ENCODE measurements at places on chromosomes 3 and 15.
A peak's percentile ranks its signal among the peaks of the same experiment; 100 is the strongest.

GRCh38 chr15:56496635-56497034 is 31.7 kb upstream of the MNS1 start:
- DNase-seq, result peak; percentile 25

GRCh38 chr15:69289342-69290146 is 9.2 kb upstream of the PAQR5 start:
- peak; percentile 17 for DNase-seq

DNA sequence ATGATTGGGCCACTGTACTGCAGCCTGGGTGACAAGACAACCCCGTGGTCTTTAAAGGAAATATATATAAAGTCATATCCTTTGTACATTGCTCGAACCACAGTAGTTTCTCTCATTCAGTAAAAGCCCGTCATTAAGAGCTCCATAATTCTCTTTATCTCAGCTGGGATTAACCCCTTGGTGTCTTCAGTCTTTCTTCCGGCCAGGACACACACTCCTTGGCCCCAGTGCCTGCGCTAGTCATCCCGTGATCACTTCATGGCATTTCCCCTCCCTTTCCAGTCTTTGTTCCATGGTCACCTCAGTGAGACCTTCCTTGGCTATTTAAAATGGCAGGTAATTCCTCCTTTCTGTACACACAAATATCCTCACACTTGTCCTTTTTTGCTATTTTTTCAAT is 3.3 kb downstream of the RPL35A start:
- DNase-seq, result no peak

GRCh38 chr3:14803981-14804834 is 14.6 kb upstream of the FGD5 start:
- DNase-seq, result no peak

DNA sequence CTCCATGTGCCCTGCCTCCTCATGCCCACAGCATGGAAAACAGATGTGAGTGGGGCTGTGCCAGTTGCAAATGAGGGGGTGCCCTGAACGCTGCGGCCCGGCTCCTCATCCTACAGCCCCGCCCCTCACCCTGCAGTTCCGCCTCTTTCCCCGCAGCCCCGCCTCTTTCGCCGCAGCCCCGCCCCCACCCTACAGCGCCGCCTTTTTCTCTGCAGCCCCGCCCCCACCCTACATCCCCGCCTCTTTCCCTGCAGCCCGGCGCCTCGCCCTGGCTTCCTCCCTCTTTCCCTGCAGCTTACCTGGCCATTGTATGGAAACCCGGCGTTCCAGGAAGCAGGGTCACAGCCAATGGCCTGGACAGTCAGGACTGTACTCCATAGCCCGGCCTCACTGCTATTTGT is 284.9 kb downstream of the TLE3 start:
- no peak for DNase-seq

DNA sequence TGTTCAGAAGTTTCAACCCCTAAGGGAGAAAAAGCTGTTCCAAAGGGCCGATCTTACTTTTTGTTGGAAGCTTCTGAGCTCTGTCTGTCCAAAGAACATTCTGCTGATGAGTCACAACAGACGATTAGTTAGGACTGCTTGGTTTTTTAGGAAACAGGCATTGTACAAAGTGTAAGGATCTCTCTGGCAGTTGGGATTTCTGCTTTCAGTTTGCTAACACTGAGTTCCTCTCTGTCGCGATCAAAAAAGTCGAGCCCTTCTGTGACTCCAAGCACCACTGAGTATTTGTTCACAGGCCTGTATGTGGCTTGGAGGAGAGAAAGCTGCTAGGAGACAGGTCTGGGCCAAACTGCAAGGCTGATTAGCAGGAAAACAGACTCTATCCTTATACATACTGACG is 91.8 kb upstream of the PFN2 start:
- DNase-seq, result no peak

DNA sequence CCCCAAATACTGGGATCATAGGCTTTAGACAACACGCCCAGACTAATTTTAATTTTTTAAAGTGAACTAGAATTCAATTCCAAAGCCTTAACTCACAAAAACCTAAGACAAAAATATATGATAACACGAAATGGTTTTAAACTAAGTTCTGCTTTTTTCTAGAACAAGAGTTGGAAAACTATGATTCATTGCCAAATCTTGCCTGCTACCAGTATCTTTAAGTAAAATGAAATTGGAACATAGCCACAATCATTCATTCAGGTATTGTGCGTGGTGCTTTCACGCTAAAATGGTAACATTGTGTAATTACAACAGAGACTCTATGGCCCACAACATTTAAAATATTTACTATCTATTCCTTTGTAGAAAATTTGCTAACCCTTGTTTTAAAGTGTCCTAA is 488.0 kb upstream of the ZNF385D start:
- no peak for DNase-seq

DNA sequence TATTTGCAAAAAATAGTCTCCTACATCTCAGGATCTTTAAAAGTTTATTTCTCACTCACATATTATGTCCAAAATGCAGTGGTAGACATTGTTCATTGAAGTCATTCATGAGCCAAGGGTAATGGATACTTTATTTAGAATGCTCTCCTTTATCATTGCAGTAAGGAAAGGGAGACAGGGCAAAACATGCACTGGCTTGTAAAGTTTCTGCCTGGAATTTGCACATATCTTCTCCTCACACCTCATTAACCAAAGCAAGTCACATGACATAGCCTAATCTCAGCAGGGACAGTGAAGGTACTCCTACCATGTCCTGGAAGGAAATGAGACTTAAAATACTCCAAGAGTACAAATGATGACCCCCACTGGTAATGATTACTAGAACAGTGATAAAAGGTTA is 333.7 kb upstream of the EPHA3 start:
- no peak for DNase-seq

DNA sequence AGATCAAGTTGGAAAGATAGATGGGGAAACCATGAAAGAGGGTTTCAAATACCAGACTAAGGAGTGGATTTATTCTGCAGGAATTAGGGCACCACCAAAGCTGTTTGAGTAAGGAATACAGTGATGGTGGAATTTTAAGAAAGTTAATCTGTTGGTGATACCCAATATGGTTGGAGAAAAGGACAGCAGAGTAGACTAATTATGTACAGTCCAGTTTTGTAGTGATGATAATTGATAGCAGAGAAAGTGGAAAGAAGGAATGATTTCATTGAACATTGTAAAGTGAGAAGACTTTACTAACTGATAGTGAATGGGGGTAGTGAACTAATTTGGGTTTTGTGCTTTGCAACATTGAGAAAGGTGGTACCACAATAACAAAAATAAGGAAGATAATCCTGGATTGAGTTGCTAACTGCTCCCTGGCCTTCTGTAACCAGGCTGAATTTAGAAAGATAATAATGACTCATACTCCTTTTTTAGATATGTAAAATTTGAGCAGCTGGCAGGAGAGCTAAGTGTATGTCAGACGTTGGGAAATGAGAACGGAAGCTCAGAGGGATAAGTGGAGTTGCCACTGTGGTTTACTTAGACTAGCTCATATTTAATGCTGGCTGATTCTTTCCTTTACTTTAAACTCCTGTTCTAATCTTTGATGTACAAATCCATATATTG is 16.9 kb downstream of the TCAIM start:
- no peak for DNase-seq

- no peak for DNase-seq
Observed at GRCh38 chr3:72582211-72582878, 265.9 kb downstream of the SHQ1 start.

- DNase-seq, result no peak
Observed at GRCh38 chr3:88150806-88151205, 1.0 kb downstream of the C3orf38 start.

GRCh38 chr3:98555025-98555379 is 23.2 kb downstream of the GPR15 start:
- no peak for DNase-seq

- no peak for DNase-seq
Observed at GRCh38 chr15:64249406-64249805, 86.6 kb upstream of the PPIB start.

DNA sequence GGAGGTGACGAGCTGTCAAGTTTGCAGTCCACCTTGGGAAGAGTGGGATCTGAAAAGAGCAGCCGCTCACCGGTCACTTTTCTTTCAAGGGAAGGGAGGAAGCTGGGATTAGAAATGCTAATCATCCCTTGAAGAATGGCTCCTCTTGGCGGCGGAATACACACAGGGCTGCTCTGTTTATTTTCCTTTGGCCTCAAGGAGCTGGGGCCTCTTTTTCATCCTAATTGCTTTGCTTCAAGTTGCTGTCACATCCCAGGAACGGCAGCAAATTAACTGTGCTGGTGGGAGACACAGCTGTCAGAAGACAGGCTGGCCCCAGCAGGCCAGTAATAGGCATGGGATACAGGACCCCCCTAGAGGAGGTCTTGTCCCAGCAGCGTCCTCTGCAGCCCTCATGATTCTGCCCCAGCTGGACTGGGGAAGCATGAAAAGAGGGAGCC is 6.7 kb downstream of the KBTBD13 start:
- no peak for DNase-seq

DNA sequence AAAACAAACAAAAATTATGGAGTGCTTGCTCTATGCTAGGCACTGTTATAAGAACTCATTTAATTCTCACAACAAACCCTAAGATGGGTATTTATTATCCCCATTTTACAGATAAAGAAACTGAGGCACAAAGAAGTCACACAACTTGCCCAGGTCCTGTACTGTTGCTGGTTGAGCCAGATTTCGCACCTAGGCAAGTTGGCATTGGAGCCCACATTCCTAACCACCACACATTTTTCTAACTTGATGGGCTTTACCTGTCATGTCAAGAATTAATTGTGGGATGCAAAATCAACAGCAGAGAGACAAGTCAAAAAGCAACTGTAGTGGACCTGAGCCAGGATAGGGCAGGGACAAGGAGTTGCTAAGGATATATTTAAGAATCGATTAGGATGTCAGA is 47.9 kb upstream of the VILL start:
- DNase-seq, result no peak

DNA sequence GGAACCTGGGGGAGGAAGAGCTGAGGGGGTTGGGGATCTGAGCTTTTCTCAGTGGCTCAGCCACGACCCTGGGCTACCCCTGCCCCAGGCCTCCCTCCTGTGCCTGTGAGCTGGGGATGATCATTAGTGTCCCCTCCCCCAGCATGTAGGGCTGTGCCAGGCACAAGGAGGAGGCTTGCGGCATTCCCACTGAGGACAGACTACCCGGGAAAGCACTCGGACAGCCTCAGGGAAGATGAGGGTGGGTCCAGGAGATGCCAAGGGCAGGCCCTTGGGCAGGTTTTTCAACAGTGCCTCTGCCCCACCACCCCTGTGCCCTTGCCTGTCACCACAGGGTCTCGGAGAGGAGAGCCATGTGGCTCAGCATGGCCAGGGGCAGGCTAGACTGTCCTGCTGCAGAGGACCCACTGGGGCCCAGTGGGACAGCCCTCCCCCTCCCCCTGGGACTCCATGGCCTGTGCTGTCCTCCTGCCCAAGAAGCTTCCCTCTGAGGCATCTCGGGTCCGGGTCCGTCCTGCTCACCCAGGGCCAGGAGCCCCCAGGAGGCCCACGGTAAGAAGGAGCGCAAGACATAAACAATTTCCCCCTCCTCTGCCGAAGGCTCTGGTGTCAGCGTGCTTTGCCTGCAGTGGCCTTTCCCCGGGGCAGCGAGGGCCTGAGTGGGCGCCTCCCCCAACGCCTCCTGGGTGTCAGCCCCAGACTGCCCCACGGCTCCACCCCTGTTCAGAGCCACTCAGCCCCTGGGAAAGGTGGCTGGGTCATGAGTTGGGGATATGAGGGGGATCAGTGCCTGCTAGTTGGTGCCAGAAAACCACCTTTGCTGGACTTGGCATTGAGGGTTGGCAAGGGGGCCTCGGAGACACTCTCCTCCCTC is 192.5 kb downstream of the GOLGA6L6 start:
- no peak for DNase-seq

GRCh38 chr3:139778682-139779233 is 101.0 kb upstream of the NMNAT3 start:
- no peak for DNase-seq

DNA sequence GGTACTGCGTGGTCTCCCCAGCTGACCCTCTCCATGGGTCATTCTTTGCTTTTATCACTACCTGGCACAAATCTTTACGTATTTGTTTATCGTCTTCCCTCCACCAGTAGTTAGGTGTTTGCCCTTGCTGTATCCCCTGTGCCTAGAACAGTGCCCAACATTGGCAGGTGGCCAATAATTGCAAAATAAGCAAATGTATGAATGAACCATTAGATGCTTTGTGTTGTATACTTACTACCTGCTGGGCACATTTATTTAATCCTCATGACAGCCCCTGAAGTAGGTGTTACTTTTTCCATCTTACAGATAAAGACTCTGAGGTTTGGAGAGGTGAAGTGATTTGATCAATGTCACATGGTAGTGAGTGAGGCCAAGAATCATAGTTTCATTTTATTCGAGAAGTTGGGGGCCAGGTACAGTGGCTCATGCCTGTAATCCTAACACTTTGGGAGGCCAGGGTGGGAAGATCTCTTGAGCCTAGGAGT is 2.0 kb upstream of the TWF2 start:
- no peak for DNase-seq

GRCh38 chr15:99616773-99617342 is 51.1 kb downstream of the MEF2A start:
- no peak for DNase-seq

- no peak for DNase-seq
Observed at GRCh38 chr3:76958274-76958673, 81.6 kb upstream of the ROBO2 start.

- DNase-seq, result no peak
Observed at GRCh38 chr3:126450744-126451143, 24.9 kb downstream of the ZXDC start.
